ENCODE measurements at places on chromosomes 7 and 10. TPM values are rescaled to one million over a fixed set of nuclear protein-coding genes. Genes with fewer than 3 reads are reported as not detected.

UNC5B gene
- total RNA-seq, result 44.4 TPM

DNA sequence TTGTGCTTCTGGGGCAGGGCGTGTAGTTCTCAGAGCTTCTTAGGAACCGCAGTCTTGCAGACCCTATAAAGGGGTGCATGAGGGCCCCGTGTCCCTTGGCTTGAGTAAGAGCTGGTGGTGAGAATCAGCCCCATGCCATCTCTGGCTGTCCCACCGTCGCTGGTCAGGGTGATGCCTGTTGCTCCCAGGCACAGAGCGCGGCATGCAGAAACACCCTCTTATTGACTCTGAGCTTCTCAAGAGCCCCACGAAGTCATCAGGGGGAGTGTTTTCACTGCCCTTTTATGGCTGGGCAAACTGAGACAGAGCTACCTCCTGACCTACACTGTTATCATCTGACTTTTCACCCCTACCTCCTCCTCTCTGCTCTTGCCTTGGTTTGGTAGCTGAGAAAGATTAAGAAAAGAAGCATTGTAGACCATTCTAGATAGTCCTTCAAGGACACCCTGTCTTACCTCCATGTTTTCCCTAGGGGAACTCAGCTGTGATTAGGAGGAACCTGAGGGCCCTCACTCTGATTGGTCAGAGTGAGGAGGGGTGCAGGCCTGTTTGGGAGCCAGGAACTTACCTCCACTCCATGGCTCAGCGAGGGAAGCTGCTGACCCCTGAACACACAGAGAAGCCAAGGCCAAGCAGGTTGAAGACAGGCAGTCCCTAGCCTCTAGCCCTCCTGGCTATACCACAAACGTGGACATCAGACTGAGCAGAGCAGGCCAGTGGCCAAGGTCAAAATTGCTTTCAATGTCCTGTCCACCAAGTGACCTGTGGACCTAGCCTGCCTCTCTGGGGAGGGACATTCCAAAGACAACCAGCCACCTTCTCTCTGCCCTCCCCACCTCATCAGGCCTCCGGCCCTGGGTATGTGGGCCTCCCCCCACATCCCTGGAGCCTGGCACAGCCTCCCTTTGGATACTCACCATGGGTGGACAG, 17.6 kb downstream of the UNC5B start:
- H3K4me1 ChIP-seq, result peaks cover 57% of the 10 kb centered on the region
- DNase-seq, result peak; percentile 86
- no peaks in the 10 kb centered on the region for H3K27me3 ChIP-seq
- H3K36me3 ChIP-seq, result no peaks in the 10 kb centered on the region
- no peak overlapping the region for H3K4me3 ChIP-seq
- H3K27ac ChIP-seq, result peak overlapping the region; percentile 27

CTNNA3 gene
- 18.3 TPM for total RNA-seq

NEUROG3 gene
- total RNA-seq, result not detected

KLF14 gene
- 0.93 TPM for total RNA-seq

DNA sequence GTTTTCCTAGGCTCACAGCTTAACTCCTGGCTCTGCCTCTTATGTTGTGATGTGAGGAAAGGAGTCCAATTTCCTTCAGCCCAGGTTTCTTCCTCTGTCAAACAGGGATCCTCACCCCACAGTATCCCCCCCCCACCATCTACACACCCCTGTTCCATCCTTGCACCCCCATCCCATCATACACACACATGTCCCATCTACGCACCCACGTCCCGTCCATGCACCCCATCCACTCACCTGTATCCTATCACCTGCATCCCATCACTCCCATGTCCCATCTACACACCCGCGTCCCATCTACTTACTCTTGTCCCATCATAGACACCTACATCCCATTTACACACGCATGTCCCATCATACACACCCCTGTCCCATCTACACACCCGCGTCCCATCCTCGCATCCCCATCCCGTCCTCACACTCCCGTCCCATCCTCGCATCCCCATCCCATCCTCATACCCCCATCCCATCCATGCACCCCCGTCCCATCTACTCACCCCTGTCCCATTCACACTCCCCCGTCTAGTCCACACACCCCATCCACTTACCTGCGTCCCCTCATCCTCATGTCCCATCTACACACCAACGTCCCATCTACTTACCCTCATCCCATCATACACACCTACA, 117.3 kb downstream of the TRRAP start:
- no peaks in the 10 kb centered on the region for H3K27me3 ChIP-seq
- H3K4me3 ChIP-seq, result no peak overlapping the region
- peak; percentile 5 for DNase-seq

- no peaks in the 10 kb centered on the region for H3K27me3 ChIP-seq
- no peak overlapping the region for H3K4me3 ChIP-seq
- peaks cover 19% of the 10 kb centered on the region for H3K4me1 ChIP-seq
- H3K27ac ChIP-seq, result no peak overlapping the region
- DNase-seq, result peak; percentile 76
Measured at GRCh38 chr7:54839575-54840213, 80.7 kb upstream of the SEC61G start.

- H3K36me3 ChIP-seq, result no peaks in the 10 kb centered on the region
- H3K27ac ChIP-seq, result no peak overlapping the region
- H3K4me3 ChIP-seq, result no peak overlapping the region
- DNase-seq, result no peak
- no peaks in the 10 kb centered on the region for H3K4me1 ChIP-seq
Measured at GRCh38 chr10:71649631-71650030, 69.9 kb downstream of the C10orf105 start.

- no peak overlapping the region for H3K4me3 ChIP-seq
- H3K36me3 ChIP-seq, result no peaks in the 10 kb centered on the region
- no peaks in the 10 kb centered on the region for H3K4me1 ChIP-seq
- H3K27ac ChIP-seq, result no peak overlapping the region
Measured at GRCh38 chr10:5106553-5106952, 12.3 kb downstream of the AKR1C3 start.

DNA sequence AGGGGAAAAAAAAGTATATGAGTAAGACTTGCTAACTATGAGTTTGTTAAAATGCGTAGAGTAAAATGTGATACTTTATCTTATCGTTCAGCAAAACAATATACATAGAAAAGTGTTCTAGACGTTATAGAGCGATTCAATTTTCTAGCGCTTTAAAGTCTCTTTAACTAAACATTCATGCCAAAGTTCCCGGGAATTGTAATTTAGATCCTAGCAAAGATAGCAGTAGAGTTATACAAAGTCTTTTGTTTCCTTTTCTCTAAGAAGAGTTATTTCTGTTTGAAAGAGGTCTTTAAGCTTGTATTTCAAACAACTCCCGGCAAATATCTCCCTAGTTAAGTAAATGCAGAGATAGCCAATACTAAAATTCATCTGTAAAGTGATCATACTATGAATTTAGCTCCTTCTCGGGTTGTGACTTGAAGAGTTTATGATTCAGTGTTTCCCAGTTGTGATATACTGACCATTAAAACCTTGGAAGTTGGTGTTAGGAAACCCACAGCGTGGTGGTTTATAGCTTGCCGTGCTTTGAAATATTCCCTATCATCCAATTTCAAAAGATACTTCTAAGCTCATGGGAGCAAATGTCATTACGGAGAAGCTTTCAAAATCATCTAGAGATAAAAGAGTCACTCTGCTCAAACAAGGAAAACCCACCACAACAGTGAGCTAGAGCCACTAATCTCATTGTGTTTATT, 171.7 kb downstream of the CSTF2T start:
- H3K27ac ChIP-seq, result no peak overlapping the region
- no peaks in the 10 kb centered on the region for H3K4me1 ChIP-seq
- DNase-seq, result no peak
- no peaks in the 10 kb centered on the region for H3K36me3 ChIP-seq
- no peak overlapping the region for H3K4me3 ChIP-seq
- H3K27me3 ChIP-seq, result no peaks in the 10 kb centered on the region

DNA sequence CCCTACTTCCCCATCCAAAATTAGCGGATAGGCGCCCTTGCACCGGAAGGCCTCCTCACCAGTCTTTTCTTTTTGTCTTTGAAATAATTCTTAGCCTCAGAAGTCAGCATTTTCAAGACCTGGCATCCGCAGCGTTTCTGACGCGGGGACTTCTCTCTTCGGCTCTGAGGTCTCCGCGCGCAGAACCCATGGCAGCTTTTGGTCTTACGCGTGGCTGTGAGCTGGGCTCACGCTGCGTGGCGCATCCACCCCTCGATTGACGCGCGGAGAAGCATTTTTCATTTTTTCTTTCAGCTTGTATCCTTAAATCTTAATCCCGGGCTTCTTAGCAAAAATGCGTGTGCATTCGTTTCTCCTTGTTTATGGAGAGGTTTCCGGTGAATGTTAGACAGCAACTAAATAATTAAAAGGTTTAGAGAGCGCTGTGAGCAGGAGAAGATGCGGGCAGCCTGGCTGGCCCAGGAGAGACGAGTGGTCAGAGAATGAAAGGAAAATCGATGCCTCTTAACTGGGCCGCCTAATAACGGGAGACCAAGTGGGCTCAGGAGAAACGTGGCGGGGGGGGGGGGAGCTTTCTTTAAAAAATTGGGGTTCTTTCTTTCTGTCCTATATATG, 2.0 kb upstream of the GATA3 start:
- H3K4me3 ChIP-seq, result no peak overlapping the region
- H3K36me3 ChIP-seq, result no peaks in the 10 kb centered on the region
- H3K27ac ChIP-seq, result no peak overlapping the region
- peaks cover 2% of the 10 kb centered on the region for H3K27me3 ChIP-seq

GRCh38 chr10:74859546-74859945, 33.1 kb downstream of the KAT6B start:
- DNase-seq, result no peak
- peaks cover 5% of the 10 kb centered on the region for H3K4me1 ChIP-seq
- no peak overlapping the region for H3K27ac ChIP-seq
- no peak overlapping the region for H3K4me3 ChIP-seq

DNA sequence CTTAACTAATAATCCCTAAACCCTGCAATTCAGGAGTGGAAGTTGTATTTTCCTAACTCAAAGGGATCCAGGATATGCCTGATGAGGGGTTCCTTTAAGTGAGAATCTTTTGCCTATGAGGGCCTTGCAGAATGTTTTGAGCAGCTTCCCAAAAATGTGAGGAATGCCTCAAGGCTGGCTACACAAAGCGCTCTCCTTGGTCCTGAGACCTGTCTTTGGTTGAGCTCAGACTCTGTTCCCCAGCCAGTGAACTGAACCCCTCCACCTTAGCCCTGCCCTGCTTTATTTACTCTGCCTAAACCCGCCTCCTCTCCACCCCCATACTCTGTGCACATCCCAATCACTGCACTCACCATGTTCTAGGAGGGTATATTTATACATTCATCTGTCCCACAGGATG, 108.6 kb downstream of the NRCAM start:
- H3K4me3 ChIP-seq, result no peak overlapping the region
- DNase-seq, result no peak
- no peaks in the 10 kb centered on the region for H3K27me3 ChIP-seq
- no peaks in the 10 kb centered on the region for H3K4me1 ChIP-seq

DNA sequence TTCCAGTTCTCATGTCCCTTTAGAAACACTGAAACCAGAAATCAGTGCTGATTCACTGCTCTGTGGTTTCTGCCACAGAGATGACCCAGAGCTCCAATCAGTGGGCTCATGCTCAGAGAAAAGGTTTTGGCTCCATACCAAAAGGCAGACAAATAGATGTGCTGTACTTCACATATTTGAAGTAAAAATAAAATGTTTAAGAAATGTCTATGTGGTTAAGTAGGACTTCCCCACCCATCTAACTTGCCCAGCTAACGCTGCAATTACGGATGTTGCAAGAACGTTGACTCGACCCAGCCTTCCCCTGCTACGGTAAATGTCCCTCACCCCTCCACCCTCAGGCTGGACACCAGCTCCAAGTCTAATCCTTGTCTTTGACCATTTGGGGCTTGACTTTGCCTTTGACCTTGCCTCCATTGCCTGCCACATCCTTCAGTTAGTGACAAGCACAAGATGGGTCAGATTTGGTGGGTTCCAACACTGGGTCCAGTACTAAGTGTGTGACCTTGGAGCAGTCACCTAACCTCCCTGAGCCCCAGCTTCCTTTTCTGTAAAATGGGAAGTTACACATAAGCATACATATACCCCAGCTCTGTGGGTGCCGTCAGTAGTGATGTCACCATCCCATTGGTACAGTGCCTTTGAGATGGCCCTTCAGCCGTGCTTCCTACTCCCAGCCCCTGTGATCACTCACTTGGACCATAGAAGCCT, 95.8 kb downstream of the CHST15 start:
- H3K27me3 ChIP-seq, result no peaks in the 10 kb centered on the region
- no peak for DNase-seq
- H3K4me1 ChIP-seq, result peaks cover 15% of the 10 kb centered on the region
- no peaks in the 10 kb centered on the region for H3K36me3 ChIP-seq

H2BK1 gene
- not detected for total RNA-seq

DNA sequence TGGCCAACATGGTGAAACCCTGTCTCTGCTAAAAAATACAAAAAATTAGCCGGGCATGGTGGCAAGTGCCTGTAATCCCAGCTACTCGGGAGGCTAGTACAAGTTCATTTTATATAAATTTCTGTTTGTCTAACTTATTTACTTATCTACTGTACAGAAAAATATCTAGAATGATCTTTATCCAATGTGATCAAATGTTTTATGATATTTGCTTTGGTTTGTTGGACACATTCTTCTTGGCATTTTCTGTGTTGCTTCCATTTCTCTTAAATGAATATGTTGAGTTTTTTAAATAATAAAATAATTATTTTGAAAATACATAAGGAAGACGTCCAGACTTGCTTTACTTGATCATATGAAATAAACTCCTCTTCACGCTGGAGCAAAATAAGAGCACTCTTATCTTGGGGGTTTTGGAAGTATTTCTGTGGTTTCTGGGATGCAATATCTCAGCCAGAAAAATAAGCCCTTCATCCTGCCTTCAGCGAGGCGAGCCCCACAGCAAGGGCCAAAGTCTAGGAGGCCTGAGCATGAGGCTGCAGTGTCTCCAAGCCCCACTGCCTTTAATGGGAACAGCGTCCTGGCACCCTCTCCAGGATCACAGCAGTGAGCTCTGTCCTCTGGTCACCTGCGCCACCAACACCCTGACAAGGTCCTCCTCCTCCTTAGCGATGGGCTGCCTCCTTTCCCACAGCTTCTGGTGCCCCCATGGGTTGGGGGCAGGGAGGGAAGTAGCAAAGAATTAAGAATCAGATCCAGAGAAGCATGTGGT, 480.2 kb downstream of the KCNMA1 start:
- no peak overlapping the region for H3K4me3 ChIP-seq
- H3K4me1 ChIP-seq, result no peaks in the 10 kb centered on the region
- no peaks in the 10 kb centered on the region for H3K36me3 ChIP-seq
- DNase-seq, result no peak
- H3K27me3 ChIP-seq, result no peaks in the 10 kb centered on the region
- H3K27ac ChIP-seq, result no peak overlapping the region

DNA sequence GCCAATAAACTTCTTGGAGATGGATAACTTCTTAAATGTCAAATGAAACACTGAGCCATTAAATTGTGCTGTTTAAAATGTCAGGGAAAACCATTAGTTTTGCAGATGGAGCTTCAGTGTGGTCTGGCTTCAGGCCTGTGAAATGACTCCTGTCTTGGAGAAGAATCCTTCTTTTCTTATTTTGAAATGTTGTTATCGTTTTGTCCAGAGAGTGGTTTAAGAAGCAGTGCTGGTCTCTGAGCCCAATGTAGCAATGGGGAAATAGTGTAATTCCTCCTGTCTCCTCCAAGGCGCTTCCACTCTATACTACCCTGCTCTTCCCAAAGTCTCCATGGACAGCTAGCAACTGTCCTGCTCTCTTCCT, 177.6 kb downstream of the REEP3 start:
- no peak for DNase-seq
- peaks cover 18% of the 10 kb centered on the region for H3K4me1 ChIP-seq
- H3K27me3 ChIP-seq, result no peaks in the 10 kb centered on the region
- H3K4me3 ChIP-seq, result no peak overlapping the region
- no peaks in the 10 kb centered on the region for H3K36me3 ChIP-seq

RAPGEF5 gene
- total RNA-seq, result 67.5 TPM

All from testis (tissue), 5 donors.